A549 (cell line): ENCODE measurements at places on chromosomes 5 and 9. TPM values are rescaled to one million over a fixed set of nuclear protein-coding genes. Genes with fewer than 3 reads are reported as not detected.

DNA sequence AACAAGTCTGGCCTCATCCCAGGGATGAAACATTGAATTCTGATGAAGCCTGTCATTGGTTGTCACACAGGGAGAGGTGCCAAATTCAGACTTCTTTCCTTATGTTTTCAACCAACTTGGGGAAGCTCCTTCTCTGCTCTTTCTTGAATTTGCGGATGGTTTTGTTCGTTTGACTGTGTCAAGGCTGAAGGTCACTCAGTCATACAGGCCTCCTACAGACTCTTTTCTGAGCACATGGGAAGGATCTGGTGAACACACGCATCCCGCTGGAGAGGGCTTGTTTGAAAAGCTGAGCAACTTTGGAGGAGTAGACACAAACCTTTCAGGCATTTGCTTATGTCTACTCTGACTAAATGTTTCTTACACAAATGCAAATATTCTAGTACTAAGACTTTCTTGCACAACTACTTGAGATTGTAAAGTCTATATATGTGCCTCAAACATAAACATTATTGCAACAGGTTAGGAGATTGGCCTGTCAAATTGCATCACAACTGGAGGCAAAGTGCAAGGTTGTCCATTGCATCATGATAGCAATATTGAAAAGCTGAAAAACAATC, 151.5 kb upstream of the NR3C1 start:
- no peak for DNase-seq

GRCh38 chr9:130635721-130636647, 28.4 kb upstream of the PRDM12 start:
- no peak for DNase-seq

- DNase-seq = peak; percentile 33
Observed at GRCh38 chr9:108933231-108933717, 650 bp downstream of the ELP1 start.

GRCh38 chr5:6342689-6343315, 35.5 kb downstream of the MED10 start:
- DNase-seq = no peak

- no peak for DNase-seq
Observed at GRCh38 chr9:133371261-133371711, 4.6 kb downstream of the SURF4 start.

- no peak for DNase-seq
Observed at GRCh38 chr9:84397822-84398221, 57.3 kb upstream of the SLC28A3 start.

DNA sequence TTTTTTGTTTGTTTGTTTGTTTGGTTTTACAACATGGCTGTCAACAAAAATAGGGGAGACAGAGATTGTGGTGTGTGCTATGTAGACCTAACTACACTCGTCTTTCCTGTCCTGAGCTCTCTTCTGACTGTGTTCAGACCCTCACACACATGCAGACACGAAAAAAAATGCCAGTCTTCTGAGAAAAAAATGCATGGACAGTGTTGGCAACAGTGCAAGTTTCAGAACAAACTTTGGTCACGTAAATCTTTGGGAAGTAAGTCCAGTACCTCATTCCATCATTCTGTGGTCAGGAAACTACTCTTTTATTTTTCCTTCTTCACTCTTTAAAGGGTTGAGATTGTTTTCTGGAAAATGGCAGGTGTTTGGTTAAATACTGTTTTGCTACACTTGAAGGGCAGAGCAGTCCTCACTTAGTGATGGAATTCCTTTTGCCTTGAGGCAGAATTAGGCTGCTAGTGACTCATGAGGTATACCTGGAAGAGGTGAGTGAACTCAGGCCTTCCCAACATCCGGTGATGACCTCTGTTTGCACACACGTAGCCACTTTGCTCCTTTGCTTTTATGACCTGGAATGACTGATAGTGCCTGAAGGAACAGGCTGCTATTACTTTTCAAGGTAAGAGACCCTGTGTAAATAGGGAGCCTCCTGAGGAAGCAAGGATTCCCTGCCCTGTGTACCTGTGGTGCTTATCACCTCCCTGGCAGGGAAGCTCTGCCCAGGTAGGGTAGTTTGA, 81.6 kb upstream of the TNFAIP8 start:
- no peak for DNase-seq

The ITK gene
- polyA plus RNA-seq = not detected in 3 replicates

The ISOC1 gene
- polyA plus RNA-seq = 15.5 to 17.8 TPM (median 17.3 TPM) in 3 replicates

The CBY3 gene
- not detected in 3 replicates for polyA plus RNA-seq
